Stimulated activated CD8-positive, alpha-beta memory T cell treated with anti-CD3 and anti-CD28 coated beads, Interleukin-4, amount 100 ng/mL, for 1 hour (primary cell): ENCODE measurements at places on chromosomes 12 and 14.

DNA sequence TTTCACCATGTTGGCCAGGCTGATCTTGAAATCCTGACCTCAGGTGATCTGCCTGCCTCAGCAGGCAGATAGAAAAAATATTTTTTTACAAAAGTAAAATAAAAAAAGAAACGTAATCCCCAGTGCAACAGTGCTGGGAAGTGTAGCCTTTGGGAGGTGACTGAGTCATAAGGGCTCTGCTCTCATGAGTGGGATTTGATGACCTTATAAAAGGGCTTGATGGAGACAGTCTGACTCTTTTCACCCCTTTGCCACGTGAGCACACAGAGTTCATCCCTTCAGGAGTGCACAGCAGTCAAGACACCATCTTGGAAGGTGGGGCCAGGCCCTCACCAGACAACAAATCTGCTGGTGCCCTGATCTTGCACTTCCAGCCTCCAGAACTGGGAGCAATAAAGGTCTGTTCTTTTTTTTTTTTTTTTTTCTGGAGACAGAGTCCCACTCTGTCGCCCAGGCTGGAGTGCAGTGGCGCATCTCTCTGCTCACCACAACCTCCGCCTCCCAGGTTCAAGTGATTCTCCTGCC, 24.7 kb upstream of the DYNC1H1 start:
- DNase-seq, result no peak

DNA sequence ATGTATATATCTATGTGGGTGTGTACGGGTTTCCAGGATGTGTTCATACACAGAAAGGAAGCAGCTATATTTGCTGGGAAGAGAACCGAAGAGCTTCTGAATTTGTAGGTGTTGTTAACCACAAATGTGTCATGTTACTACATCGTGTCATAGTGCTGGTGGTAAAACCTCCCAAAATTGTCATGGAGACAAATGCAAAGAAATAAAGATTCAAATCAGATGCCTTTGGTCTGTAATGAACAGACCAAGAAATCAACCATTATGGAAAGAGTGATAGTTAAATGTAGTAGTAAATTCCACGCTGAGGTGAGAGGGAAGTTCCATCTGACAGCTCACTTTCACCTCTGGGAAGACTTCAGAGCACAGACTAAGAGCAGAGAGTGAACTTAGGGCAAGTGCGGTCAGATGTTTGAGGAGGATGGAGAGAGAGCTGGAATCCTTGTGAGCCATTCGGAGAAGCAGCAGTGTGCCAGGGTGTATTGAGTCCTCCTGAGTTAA, 487.5 kb downstream of the TMEM121 start:
- DNase-seq, result no peak

DNA sequence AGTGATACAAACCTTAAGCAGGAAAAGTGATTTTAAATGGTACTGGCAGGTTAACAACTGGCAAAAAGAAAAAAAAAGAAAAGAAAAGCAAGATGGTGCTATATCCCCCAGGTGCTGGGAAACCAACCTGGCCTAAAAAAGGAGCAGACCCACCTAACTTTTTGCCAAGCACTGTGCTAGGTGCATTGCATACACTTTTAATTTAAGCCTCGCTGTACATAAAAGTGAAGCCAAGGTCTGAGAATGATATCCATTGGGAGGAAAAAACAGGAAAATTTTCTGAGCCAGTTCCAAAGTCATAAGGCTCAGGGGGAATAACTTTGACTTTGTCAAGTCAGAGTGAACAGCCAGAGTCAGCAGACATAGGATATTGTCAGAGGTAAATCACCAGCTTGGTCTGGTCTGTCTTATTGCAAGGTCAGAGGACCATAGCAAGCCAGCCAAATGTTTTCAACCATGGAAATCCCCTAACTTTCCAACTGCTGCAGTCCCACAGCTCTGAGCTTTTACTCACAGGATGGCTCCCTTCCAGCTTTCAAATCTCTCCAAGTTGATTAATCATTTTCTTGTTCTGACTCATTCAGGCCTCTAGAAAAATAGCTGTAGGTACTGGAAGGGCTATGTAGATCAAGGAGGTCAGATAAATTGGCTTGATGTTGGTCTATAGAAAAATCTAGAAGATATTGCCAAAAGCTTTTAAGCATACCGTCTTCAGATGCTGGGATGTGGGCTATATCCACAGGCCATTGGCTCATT, 412.9 kb downstream of the RAD51B start:
- DNase-seq, result no peak

DNA sequence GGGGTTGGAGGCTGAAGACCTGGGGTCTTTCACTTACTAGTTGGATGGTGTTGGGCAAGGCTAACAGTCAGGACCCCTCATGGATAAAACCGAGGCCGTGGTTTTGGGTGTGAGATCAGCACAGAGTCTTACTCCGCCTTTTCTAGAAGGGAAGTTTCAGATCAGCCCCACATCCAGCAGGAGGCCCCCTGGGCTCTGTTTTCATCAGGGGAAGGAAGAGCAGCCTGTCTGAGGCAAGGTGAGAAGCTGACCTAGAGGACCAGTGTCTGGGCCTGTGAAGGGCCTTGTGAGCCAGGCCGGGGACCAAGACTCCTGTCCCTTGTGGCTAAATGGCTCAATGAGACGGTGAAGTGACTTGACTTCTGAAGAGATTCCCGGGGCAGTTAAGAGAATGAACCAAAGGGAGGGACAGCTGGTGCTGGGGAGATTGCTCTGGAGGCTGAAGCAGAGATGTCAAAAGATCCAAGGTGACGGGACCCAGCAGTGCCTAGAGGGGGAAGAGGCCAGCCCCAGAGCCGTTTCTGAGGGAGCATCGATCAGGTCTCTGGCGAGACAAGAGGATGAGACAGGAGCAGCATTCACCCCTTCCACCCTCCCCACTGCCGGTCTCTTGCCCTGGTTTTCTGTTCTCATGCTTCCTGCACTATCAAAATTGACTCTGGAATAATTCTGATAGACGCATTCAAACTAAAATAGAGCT, 40.1 kb upstream of the TSPAN9 start:
- no peak for DNase-seq

DNA sequence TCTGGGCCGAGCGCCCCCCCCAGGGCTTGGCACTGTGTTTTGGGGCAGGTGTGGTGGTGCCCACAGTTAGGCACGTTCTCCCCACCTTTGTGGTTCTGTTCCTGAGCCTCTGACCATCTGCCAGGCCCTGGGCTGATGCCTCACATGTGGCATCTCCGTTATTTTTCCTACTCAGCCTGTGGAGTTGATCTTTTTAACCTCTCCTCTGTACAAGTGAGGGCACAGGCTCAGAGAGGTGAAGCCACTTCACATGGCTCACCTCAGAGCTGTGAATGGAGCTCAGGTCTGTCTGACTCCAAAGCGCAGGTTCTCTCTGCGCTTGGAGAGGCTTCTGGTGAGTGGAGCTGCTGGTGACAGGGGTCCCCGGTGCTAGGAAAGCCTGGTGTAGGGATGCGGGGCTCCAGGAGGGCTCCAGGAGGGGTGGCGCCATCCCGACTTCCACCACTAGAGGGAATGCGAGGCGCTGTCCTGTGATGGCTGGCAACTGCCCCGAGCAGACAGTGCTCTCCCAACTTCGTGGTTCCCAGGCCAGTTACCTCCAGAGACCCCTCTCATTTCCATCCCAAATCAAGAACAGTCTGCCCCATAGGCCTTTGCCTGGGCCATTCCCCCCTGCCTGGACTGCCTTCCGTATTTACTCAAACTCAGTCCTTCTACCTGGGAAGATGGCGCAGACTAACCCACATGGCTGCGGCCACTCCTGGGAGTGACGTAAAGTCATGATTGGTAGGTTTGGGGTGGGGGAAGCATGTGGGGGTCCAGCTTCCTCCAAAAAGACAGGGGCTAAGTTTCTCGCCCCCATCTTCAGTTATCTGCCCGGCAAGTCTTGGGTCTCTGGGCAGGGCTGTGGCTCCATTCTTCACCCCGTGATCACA, 9.9 kb downstream of the BCL7A start:
- no peak for DNase-seq

- no peak for DNase-seq
These were observed 198.2 kb downstream of the BTG1 start for GRCh38 chr12:91947459-91947858.

GRCh38 chr12:118034429-118035189, 18.1 kb downstream of the RFC5 start:
- no peak for DNase-seq

DNA sequence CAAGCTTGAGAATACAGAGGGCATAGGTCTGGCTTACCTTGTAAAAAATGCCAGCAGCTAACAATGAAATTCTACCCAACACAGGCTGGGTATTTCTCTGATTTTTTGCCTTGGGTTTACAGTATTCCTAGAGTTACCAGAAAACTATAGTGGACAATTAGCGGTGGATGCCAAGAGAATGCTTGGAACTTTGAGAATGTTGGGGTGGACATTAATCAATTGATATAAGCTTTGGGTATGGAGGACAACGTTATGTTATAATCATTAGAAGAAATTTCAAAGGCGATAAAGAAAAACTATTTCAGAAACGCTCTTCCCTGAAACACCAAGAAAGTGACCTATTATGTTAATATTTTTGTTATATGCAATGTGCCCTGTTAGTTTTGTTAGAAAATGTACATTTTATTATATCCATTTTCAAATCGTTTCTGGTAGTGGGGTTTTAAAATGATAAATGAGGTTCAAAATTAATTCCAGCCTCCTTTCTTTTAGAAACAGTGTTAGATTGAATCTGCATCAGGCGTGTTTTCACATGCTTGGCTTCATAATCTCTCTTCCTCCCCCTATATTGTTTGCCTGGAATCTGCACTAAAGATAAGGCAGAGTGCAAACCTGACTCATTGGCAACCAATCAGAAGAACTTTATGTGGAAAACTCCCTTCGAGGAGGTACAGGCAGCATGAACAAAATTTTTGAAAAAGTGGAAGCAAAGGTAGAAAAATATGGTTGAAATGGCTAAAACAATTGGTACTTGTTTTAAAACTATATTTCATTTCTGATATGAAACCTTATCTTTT, 1.4 kb upstream of the PTPRQ start:
- no peak for DNase-seq

- no peak for DNase-seq
These were observed 8.2 kb upstream of the HOXC6 start for GRCh38 chr12:54019924-54020590.

DNA sequence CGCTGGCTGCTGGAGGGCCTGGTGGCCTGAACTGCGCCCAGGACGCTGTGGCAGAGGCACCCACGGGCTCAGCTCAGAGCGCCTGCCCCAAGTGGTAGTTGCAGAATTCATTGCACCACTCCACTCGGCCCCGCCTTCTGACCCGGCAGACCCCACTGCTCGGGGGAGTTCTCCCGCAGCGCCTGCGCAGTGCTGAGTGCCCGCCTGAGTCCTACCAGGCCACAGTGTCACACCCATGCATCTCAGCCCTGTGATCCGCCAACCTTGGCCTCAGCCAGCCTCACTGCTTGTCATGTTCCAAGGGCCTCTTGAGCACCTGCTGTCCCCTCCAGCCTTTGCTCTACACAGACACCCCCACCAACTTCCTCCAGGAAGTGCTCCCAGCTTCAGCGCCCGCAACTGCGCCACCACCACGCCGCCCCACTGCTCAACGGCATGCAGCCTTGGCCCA, 12.2 kb downstream of the DEGS2 start:
- peak; percentile 17 for DNase-seq

DNA sequence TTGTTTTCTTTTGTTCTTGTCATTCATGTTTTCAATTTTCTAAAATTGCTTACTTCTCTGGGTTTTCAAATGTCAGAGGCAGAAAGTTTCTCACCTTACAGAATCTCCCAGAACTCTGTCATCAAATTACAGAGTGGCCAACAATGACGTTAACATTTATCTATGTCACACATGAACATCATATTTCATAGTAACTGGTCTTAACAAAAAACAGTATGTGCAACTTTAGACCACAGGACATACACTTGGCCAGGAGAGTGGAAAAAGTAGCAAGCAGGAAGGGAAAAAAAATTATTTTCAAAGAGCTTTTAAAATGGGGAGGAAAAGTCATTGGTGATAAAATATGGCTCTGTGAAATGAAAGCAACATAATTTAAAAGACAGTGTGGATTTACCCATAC, 426.5 kb downstream of the MED13L start:
- no peak for DNase-seq

GRCh38 chr12:25788707-25789442, 169.6 kb upstream of the RASSF8 start:
- no peak for DNase-seq

DNA sequence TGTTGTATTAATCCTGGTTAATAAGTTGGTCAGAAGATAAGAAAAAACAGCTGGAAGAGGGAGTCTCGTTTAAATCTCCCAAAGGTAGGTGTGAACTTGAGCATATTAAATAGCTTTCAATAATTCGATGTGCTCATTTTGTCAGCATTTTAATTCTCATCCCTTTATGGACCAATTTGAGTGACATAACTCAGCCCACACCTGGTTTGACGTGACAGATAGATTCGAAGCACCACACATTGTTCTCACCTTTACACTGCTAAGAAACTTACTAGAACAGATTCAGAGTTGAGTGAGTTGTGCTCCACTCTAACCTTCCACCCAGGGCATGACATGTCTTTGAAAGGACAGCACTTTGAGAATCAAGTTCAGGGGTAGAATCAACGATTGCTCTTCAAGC, 161.4 kb upstream of the GZMB start:
- no peak for DNase-seq

DNA sequence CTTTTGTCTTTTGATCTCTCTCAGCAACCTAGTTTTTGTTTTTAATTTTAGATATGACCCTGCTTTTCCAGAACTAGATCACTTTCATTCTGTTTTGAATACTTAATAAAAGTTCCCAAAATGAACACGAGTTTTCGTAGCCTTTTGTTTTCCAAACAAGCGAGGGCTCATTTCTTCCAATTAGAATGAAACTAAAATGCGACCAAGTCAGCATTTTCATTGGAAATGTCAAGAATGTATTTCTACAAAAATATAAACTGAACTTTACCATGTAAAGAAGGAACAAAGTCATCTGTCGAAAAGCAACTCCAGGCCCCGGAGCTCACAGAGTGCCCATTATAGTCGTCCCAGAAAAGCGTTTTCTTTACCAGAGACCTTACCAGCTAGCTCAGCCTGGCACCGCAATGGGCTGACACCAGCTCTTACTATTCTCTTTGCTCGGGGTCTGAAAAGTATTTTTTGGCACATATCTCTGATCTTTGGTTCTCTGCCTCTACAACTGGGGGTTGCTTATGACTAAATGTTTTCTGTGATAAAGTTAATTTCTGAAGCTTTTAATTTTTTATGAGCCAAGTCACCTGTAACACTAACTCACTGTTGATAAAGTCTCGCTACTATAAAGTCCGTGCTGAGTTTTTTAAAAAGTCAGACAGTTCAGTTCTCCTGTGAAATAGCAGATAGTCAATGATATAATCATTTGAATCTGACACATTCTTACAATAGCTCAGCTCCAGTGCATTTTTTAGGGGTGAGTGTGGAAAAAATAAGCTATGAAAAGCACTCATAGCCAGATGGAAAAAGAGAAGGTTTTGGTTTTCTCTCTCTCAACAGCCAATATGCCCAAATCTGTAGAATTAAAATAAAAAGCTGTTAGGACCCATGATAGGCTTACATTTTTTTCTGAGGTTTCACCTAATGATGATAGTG, 43.4 kb downstream of the SAMD4A start:
- DNase-seq, result no peak

DNA sequence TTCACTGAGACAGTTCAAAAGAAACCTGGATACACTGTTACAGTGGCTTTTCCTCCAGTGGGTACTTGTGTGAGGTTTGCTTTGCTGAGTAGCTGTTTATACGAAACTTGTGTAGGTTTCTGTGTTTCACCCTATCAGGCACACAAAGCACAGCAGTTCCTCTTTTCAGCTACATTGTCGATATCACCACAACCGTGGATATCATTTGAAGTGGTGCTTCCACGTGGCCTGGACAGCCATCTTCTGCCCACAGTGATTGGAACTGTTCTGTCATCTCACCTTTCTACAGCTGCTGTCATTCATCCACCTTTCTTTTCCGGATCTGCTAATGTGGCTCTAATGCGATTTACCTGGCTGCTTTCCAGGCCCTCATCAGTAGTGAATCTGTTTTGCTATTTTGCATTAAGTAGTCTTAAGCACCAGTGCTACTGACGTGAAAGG, 368.8 kb downstream of the SYT1 start:
- no peak for DNase-seq
